ENCODE measurements at places on chromosomes 16 and 17.
A peak's percentile ranks its signal among the peaks of the same experiment; 100 is the strongest.

DNA sequence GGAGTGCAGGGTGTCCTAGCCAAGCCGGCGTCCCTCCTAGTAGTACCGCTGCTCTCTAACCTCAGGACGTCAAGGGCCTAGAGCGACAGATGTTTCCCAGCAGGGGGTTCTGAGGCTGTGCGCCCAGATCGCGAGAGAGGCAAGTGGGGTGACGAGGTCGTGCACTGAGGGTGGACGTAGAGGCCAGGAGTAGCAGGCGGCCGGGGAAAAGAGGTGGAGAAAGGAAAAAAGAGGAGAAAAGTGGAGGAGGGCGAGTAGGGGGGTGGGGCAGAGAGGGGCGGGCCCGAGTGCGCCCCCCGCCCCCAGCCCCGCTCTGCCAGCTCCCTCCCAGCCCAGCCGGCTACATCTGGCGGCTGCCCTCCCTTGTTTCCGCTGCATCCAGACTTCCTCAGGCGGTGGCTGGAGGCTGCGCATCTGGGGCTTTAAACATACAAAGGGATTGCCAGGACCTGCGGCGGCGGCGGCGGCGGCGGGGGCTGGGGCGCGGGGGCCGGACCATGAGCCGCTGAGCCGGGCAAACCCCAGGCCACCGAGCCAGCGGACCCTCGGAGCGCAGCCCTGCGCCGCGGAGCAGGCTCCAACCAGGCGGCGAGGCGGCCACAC lies at the start of gene MMP2:
Gene MMP2, plus strand, starts transcription at position 372 of the 603 bp plus-strand sequence. CDS start 282 bp downstream, outside the sequence.
- DNase-seq = no peak

DNA sequence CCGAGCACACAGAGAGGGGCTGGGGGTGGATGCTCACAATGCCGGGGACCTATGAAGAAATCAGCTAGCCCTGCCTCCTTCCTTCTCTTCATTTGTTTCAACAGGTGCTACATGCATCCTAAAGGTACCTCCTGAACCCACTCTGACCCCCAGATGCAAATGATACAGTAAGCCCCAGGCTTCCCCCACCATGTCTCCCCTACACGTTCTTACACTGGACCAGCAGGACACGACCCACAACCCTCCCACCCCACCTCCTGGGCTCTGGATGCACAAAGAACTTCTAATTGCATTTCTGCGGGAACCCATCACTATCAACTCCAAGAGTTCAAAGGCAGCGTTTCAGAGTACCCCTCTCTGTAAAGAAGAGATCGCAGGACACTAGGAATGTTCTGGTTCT lies 2.1 kb downstream of the XYLT1 start:
- no peak for DNase-seq

DNA sequence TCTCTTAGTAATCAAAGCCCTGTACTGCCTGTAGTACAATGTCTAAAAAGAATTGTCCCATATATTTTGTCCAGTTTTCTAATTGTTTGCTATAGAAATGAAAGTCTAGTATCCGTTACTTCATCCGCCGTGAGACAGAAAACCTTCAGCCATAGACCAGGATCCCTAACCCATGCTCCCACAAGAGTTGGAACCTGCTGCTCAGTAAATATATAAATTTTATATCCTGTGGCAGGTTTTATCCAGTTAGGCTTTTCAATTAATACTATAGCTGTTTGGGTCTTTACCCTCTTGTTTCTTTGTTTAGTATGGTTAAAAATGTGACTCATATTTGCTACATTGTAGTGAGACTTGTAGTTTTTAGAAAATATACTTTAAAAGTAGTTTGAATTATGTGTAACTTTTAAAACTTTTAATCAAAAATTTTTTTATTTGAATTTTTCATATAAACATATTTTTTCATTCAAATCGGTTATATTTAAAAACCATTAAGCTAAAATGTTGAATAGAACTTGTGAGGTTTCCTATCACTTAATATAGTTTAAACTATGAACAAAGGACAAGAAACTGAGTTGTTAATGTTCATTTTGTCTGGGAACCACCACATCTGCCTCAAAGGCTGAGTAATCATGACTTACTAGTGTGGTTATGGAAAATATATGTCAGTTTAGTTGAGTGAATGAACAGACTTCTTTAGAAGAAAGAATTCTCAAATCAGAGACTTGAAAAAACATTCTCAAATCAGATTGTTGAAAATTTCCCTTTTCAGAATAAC lies 54.8 kb downstream of the VMP1 start:
- DNase-seq = peak; percentile 78

DNA sequence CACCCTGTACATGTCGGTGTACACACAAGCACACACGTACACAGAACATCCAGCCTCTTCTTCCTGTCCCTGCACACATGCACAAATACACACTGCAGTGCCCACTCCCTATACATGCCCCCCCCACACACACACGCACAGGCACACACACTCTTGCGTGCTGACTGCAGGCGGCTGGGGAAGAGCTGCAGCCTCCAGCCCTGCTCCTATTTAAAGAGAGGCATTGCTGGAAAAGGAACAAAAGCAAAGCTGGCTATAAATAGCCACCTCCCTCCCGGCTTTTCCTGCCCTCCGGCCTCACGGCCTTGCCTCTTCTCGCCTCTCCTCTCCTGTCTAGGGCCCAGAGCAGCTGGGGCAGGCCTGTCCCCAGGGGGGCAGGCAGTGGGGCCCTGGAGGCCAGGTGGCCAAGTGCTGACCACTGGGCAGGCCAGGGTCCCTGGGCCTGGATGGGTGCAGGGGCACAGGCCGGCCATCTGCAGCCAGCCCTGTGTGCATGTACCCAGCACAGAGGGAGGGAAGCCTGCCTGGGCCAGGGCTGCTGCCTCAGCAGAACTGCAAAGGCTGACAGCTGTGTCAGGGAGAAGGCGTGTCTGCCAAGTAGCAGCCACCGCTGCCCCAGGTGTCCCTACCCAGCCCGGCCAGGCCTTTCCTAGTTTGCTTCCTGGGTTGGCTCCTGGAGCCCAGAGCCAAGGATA lies 25.4 kb downstream of the RTN4RL1 start:
- DNase-seq = peak; percentile 19

GRCh38 chr17:74819801-74820436 lies 39.8 kb downstream of the GRIN2C start:
- DNase-seq = no peak
